ENCODE measurements at places on chromosomes 4 and X.

DNA sequence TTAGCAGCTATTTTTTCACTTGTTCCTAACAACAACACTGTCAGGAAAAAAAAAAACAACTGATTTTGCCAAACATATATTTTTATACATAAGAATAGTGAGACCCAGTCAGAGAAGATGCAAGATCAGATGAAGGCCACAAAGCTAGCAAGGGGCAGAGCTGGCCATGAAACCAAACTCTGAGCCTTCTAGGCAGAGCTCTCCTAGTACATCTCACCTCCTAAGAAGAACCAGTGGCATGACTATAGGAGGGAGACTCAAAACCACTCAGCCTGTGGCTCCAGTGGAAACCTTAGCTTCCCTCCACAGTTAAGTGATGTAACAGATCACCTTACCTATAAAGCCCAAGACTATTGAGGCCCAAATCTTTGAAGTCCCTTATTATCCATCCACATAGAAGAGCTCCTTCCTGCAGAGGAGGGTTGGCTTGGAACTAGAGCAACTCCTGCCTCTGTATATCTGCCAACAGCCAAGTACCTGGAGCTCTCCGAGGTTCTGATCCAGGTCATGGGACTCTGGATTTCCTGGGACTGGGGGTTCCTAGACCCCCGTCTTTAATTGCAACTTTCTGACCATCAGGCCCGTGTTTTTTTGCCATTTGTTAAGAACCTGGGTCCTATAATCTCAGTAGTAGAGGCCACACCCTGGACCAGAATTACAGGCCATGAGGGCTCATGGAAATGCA lies 136.5 kb downstream of the SH3KBP1 start:
- no peak for DNase-seq

GRCh38 chr4:6910340-6910959 lies 824 bp downstream of the TBC1D14 start:
- no peak for DNase-seq

DNA sequence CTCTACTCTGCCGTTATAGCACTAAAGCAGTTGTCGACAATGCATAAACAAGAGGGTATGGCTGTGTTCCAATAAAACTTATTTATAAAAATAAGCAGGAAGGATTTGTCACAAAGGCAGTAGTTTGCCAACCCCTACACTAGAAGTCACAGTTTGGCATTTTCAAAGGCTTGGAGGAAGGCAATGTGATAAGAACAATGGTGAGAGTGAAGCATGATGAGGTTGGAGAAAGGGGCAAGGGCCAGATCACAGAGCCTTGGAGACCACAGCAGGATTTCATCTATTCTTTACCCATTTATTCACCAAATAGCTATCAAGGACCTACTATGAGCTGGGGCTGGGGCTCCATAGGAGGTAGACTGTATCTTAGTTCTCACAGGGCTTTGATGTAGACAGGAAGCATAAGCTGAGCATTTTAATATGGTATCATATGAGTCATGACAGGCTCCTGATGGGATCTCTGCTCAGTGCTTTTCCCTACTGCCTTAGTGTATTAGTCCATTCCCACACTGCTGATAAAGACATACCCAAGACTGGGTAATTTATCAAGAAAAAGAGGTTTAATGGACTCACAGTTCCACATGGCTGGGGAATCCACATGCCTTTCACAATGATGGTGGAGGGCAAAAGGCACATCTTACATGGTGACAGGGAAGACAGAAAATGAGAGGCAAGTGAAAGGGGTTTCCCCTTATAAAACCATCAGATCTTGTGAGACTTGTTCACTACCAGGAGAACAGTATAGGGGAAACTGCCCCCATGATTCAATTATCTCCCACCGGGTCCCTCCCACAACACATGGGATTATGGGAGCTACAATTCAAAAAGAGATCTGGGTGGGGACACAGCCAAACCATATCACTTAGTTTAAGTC lies 58.9 kb downstream of the PPM1K start:
- no peak for DNase-seq

GRCh38 chr4:83272900-83273299 lies 11.7 kb downstream of the COQ2 start:
- DNase-seq: no peak

DNA sequence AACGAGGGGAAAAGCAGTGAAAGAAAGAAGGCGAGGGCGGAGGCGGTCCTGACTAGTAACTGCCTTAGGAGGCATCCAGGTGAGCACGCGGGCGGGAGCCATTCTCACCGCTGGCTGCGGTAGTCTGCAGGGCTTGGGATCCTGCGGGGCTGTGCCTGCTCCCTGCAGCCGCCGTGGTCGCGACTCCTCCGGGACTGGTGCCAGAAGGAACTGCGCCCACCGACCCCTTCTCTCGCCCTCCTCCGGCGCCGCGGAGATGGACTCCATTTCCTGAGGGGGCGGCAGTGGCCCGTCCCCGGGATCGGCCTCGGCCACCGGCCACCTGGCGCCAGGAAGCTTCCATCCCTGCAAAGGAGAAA lies 543 bp downstream of the NFXL1 start:
- DNase-seq: peak; percentile 37

GRCh38 chr4:28250646-28251045 lies 1390.0 kb downstream of the STIM2 start:
- DNase-seq: no peak

DNA sequence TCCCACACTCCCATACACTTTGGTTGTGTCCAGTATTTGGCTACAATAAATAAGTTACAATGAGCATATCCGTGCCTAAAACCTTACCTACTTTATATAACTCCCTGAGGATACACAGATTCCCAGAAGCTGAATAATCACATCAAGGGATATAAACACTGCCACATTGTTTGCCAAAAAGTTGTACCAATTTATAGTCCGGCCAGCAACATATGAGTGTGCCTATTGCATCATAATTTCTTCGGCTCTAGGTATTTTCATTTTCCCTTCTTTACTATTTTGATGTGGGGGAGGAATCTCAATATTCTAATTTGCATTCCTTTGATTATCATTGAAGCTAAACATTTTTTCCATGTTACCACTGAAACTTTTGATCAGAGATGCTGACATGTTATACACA lies 146.4 kb downstream of the PCDH19 start:
- no peak for DNase-seq

- no peak for DNase-seq
These were observed 497.5 kb downstream of the KCNIP4 start for GRCh38 chr4:21451032-21451431.

DNA sequence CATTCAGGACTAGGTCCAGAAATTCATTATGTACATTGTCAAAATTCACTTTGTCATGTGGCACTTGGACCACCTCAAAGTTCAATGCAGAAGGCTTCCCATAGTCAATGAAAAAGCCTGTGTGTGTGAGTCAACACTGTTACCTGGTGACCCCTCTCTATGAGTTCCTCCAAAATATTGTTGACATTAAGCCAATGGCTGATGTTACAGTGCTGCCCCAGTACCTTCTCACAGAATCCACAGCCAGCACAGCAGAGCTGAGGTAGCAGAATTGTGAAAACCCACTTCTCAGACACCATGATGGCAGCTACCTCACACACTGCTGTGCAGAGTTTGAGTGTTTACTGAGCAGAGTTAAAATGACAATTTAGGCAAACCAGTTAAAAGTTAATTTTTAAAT lies 22.4 kb upstream of the UGT2B4 start:
- no peak for DNase-seq

GRCh38 chrX:6026980-6027379 lies 201.7 kb downstream of the NLGN4X start:
- DNase-seq: no peak

GRCh38 chrX:43969504-43970501 lies 3.4 kb downstream of the NDP start:
- DNase-seq: no peak

DNA sequence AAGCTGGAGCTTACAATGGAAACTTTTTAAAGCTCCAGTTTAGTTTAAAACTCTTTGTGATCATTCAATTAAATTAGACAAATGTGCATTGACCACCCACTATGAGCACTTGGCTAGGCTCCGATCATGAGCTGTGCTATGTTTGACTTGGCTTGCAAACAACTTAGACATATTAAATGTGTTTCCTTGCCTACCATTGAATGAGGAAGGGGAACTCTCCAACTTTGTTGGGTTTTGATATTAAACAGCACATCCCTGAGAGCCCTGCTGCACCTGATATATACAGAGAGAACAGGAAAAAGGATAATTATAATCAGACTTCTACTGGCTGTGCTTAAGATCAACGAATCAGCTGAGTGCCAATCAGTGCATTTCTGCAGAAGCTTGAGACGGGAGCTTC lies 71.4 kb upstream of the ADGRL3 start:
- no peak for DNase-seq

- DNase-seq: peak; percentile 54
These were observed 208.9 kb downstream of the NWD2 start for GRCh38 chr4:37453281-37453998.

DNA sequence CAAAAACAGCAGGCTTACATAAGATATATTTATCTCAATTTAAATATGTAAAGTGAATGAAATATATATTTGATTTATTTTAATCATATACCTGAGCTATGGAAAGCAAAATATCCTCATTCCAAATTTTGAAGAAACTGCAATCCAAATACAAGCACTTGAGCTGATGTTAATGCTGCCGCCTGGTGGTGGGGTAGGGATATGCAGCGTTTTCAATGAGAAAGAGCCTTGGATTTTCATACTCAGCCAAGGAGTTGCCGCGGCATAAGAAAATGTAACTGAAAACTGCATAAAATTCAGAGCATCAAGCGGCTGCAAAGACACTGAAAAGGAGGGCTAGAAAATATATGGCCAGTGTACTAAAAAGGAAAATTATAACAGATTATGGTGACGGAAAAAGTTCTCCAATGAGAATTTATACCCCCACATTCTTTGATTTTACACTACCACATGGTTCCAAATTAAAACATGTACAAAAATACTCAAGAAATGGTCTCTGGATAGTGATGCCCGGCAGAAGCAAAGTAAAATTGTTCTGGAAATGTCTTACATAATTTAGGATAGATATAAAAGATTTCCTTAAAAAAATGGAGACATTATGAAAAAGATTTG lies 660.3 kb upstream of the PITX2 start:
- peak; percentile 25 for DNase-seq

GRCh38 chr4:88891636-88892035 lies 165.3 kb downstream of the FAM13A start:
- DNase-seq: no peak

- DNase-seq: no peak
These were observed 966 bp upstream of the KIAA0232 start for GRCh38 chr4:6781561-6781960.

GRCh38 chr4:149311076-149311475 lies 504.6 kb downstream of the IQCM start:
- DNase-seq: no peak

DNA sequence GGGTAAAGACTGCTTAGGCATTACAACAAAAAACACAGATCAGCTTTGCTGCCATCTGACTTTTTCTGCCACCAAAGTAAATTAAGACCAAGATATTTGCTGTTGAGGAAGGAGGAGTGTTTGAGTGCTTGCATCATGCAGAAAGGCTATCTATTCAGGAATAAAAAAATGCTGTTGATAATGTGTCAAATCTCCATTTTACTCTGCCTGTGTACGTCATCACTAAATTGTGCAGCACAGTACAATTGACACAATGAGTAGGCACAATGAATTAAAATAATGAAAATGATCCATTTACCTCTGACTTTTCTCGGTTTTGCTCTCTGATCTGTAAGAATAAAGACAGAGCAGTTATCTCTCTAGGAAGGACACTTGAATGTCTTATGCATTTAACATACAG lies 56.3 kb downstream of the NKX6-1 start:
- DNase-seq: no peak

DNA sequence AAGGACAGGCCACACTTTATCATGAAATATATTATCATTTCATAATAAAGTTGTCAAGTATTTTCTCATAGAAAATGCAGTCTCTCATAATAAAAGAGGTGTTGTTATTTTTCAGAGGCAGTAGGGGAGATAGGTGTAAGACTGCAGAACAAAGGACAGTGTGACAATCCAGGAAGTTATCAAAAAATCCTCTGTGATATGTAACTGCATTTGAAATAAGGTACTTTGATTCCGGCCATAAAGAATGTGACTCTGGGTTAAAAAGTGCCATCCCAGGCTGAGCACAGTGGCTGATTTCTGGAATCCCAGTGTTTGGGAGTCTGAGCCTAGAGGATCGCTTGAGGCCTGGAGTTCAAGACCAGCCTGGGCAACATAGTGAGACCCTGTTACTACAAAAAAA lies 37.6 kb upstream of the TMPRSS11B start:
- no peak for DNase-seq

DNA sequence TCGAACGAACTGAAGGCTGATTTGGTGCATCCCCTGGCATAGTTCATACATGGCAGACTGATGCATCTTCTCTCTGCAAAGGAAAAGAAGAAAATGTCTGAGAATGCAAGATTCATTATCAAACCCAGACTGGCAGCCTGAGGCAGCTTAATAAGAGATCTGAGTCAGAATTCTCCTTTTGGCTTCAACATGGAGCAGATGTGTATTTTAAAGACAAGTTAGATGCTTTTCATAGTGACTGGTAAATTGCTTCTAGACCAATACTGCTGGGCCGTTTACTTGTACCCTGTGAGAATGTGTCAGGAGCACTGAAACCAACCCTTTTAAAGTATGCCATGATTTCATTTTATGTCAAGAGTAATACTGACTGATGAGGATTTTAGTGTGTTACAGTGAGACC lies 322.0 kb downstream of the NR3C2 start:
- DNase-seq: no peak

- no peak for DNase-seq
These were observed 929 bp downstream of the MAB21L2 start for GRCh38 chr4:150582873-150583286.

- DNase-seq: no peak
These were observed 245.5 kb downstream of the GPAT3 start for GRCh38 chr4:83781434-83781833.

DNA sequence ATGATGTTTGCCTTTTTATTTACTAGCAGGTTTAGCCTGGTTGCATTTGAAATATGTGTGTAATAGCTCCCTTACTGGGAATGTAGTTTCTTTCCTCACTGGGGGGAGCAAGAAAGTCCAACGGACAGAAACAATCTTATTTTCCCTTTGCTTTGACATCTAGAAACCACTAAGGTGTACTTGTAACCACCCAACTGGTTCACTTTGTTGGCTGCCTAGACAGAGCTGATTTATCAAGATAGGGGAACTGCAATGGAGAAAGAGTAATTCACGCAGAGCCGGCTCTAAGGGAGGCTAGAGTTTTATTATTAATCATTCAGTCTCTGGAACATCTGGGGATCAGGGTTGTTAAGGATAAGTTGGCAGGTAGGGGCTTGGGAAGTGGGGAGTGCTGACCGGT lies 30.3 kb downstream of the XG start:
- DNase-seq: no peak

- DNase-seq: no peak
These were observed 354.0 kb upstream of the BOD1L1 start for GRCh38 chr4:13981499-13981898.

DNA sequence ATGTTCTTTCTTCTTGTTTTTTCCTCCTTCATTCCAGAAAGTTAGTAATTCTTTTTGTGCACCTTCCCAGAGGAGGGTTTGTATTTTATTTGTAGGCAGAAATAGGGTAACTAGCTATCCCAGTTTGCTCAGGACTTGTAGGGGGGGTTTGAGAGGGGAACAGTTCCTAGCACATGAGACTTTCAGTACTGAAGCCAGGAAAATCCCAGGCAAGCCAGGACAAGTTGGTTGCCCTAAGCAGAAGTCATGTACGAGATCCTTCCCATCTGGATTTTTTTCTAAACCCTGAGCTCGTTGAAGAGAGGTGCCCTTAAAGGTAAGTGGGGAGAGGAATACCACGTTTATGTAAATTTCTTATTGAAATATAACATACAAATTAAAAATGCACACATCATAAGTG lies 15.6 kb upstream of the TAB3 start:
- DNase-seq: no peak
